ENCODE measurements at places on chromosomes 3 and 15. TPM values are rescaled to one million over a fixed set of nuclear protein-coding genes. Genes with fewer than 3 reads are reported as not detected.

The DNAH1 gene
- 43.6 TPM for total RNA-seq

The TCTA gene
- total RNA-seq, result 36.3 TPM

The PODXL2 gene
- total RNA-seq, result 2.0 TPM

The CCDC13 gene
- 1.2 TPM for total RNA-seq

The C3orf85 gene
- total RNA-seq, result not detected

The VWA5B2 gene
- total RNA-seq, result 0.16 TPM

The UROC1 gene
- total RNA-seq, result not detected

Data from T-cell (primary cell).